ENCODE measurements at places on chromosomes 7 and 10.

GRCh38 chr7:120441850-120442249 is 168.9 kb downstream of the KCND2 start:
- no peak for DNase-seq

GRCh38 chr7:38905056-38905759 is 3.8 kb downstream of the VPS41 start:
- no peak for DNase-seq

DNA sequence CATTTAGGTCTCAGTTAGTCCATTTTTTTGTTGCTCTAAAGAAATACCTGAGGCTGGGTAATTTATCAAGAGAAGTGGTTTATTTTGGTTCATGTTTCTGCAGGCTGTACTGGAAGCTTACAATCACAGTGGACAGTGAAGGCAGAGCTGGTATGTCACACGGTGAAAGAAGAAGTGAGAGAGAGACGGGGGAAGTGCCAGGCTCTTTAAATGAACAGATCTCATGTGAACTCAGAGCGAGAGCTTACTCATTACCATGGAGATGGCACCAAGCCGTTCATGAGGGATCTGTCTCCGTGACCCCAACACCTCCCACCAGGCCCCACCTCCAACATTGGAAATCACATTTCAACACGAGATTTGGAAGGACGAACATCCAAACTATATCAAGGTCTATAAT is 18.9 kb upstream of the PNLIPRP3 start:
- DNase-seq = no peak

DNA sequence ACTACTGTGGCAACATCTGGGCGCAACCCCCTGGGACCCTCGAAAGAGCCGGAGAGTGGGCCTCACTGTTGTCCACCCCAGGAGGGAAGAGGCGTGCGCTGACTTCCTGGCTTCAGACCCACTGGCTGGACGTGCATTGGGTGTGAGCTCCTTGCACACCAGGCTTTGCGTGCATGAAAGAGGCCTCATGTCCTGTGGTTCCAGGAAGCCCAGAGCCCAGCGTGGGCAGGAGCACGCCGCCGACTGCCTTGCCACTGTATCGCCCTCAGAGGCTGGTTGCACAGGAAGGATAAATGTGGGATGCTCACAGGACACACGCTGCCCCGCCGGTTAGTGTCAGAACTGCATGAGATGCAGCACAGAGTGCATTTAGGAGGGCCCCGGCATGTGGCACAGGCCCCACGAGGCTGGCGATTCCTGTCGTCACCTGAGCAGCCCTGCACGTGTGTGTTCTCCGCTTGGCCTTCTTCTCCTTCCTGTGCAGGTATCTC is 8.5 kb upstream of the JAKMIP3 start:
- no peak for DNase-seq

- no peak for DNase-seq
Measured at GRCh38 chr10:44157574-44157973, 227.3 kb downstream of the CXCL12 start.

- DNase-seq = no peak
Measured at GRCh38 chr7:158589653-158590052, 2.0 kb upstream of the PTPRN2 start.

DNA sequence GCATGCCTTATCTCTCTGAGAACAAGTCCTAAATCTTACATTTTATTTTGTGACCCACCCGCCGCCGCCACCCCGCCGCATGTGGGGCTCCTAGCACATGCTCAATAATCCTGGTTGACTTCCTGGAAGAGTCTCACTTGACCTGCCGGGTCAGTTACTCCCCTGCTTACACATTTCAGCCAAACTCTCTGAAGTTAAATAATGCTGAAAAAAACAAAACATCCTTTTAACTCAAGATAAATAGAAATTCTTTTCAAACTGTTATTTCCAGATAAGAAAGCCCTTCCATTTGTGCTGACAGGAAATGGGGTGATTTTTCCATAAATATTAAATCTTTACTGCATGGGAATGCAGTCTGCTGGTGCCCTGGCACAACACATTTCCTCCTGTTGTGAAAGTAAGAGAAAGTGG is 123.5 kb downstream of the ABLIM1 start:
- DNase-seq = no peak

DNA sequence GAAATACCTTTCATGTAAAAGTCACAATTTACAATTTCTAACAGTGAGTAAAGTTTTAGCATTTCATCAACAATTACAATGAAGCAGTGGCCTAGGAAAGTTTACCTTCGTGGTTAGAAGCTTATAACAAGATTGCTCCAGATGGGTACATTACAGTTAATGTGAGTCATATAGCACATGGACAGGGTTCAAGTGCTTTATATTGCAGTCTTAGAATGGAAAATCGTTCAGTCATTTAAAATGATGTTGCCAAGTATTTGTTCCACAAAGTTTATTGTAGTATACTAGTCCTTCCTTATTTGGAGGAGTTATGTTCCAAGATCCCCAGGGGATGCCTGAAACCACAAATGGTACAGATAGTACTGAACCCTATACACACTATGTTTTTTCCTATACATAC is 174.6 kb upstream of the TARP start:
- DNase-seq = no peak

- DNase-seq = no peak
Measured at GRCh38 chr7:68730194-68730593, 868.1 kb upstream of the AUTS2 start.

DNA sequence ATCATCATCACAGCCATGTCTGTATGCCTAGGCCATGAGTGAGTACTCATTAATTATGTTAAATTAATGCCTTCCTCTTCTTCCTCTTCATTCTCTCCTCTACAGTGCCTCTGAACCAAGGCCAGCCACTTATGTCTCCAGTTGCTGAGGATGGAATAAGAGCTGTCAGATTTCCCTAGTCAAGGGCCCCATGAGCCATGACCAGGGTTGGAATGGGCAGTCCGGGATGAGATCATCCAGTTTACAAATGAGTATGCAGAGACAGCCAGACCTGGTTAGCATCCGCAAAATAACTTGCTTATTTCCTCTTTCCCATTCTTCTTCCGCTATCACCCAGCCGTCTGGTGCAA is 342.7 kb downstream of the GRID1 start:
- DNase-seq = no peak

DNA sequence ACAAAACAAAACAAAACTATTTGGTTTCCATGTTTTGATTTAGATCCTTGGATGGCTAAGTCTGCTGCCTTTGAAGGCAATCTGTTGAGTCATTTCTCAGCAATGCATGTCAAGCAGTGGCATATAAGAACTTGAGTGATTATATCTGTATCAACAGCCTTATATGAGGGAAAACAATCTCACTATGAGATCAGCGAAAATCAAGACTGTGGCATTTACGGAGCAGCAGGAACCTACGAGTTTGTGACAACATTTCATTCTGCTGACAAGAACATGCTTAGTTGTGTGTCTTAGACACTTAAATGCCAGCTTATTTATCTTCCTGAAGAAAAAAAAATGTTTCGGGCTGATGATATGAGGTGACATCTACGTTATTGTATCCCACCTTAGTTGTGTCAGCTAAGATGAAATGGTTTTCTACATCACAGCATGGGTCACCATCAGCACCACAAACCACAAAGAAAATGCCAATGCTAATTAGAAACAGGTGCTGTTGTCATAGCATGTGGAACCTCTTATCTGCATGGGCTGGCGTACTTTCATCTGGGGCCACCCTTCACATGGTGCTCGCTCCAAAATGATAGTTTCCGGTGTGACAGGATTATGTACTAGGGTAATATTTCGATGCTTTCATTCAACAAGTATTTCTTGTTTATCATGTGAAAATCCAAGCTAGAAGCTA is 1085.5 kb downstream of the SORCS1 start:
- DNase-seq = no peak

DNA sequence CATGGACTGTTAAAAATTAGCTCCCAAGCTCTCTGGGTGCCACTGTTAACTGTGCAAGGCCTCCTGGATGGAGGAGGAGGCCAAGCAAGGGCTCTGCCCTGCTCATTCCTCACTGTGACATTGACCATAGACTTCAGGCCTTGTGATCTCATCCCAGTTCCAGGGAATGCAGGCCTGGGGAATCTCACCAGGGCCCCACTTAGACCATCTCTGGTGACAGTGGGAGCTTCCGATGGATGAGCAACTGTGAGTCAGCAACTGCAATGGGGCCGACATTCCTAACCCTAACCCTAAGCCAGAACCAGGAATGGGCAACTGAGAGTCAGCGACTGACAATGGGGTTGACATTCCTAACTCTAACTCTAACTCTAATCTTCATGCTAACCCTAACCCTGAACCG is 50.4 kb upstream of the MSMB start:
- no peak for DNase-seq

DNA sequence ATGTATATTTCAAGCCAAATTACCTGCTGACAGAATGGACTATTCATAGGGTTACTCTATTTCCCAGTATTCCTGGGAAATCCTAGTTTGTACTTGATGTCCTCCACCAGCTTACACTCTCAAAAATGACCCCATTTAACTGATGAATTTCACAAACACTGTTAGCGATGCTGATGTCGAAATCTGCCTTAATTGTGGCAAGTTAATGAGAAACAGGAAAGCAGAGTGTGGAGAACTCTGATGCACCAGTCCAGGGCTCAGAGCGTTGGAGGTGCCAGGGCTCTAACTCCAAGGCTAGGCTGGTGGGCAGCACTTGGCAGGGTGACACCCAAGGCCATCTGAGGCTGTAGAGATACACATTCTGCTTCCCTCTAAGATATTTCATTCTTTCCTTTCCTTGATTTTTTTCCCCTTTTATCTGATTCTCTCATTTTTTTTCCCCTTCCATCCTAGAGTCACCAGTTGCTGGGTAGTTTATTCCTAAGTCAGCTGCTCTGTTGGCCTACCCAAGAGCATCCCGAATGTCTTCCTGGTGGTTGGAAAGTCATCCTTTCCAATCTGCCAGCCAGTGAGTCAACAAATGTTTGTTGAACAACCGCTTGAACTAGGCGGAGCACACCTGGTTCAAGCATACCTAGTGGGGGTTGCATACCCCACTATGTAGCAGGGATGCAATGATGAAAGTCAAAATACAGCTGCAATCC is 525.0 kb upstream of the NRP1 start:
- DNase-seq = no peak

DNA sequence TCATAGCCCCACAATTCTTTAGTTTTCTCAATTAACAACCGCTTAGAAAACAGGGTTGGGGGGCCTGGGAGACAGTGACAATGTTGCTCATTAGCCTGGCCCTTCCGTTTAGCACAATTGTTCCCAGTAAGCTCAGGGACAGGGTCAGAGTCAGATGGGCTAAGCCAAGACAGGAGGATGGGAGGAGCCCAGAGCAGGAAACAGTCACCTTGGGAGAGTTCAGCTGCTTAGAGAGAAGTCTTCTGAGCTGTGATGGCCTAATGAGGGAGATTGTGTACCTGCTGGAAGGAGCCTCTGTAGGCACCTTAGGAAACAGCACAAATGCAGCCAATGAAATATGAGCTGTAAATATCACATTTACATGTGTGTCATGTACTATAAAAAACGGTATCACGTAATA is 35.9 kb downstream of the SVOPL start:
- DNase-seq = no peak

- no peak for DNase-seq
Measured at GRCh38 chr10:17923728-17924127, 28.0 kb upstream of the SLC39A12 start.

DNA sequence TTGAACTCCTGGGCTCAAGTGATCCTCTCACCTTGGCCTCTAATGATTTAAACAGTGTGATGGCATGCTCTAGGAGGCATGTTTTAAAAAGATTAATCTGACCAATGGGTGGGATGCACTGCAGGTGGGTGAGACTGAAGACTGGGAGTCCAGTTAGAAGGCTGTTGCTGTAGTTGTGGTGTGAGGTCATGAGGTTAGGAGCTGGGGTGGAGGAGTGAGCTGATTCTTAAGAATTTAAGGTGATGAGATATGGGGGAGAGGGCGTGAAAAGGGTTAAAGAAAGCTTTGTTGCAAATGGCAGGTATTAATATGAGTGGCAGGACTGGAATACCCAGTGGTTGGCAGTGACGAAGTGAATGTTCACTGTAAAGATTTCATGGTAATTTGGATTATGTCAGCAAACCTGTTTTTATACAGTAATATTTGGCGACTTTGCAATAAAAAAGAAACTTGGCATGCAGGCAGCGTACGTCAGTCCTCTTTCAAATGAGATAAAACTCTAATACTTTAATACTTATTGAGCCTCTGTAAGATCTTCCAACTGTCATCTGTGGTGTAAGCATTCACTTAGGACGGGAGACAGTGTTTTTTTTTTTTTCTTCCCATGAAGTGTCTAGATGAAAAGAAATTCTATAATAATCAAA is 72.8 kb upstream of the MTPN start:
- no peak for DNase-seq

DNA sequence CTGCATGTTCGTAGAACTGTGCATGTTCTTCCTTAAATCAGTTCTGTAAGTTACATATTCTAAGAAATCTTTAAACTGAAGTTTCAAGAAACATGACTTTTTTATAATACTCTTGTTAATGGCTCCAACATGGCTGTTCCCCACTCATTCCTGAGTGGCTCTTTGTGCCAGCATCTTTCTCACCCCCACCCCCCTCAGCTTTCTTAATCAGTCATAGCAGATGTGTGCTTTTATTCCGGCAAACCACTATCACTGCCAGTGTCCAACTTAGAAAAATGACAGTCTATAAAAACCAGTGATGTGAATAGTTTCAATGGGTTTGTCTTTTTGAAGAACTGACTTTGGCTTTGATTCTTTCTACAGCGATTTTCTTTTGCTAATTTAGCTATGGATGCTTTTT is 37.6 kb downstream of the PITRM1 start:
- no peak for DNase-seq

DNA sequence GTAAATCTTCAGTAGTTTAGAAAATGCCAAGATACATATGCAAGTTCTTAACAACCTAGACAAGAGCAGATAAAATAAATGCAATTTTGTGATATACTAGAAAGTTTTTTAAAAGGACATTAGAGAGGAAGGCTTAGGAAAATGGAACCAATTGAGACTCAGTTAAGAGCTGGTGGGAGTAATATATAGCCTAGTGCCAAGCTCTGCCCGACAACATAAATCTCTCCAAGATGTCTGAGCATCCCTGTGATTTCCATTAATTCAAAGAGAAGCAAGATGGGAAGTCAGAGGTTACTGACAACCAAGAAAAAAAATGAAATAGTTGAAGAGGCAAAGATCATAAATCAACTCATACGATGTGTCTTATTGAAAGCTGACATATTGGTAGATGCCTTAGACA is 74.5 kb downstream of the DGKB start:
- DNase-seq = no peak

GRCh38 chr7:94429153-94429552 is 34.5 kb downstream of the COL1A2 start:
- DNase-seq = no peak

- DNase-seq = no peak
Measured at GRCh38 chr7:103691291-103691690, 245.3 kb upstream of the SLC26A5 start.

- DNase-seq = no peak
Measured at GRCh38 chr10:113552014-113552413, 839 bp upstream of the HABP2 start.

- no peak for DNase-seq
Measured at GRCh38 chr7:22351329-22351692, 5.6 kb downstream of the RAPGEF5 start.

GRCh38 chr10:130127364-130128061 is 8.7 kb upstream of the GLRX3 start:
- DNase-seq = peak; percentile 32

Measured in forelimb muscle (tissue), 1 donor.